Omental fat pad (tissue), 4 donors: ENCODE measurements at places on chromosomes 4 and X. TPM values are rescaled to one million over a fixed set of nuclear protein-coding genes. Genes with fewer than 3 reads are reported as not detected.

DNA sequence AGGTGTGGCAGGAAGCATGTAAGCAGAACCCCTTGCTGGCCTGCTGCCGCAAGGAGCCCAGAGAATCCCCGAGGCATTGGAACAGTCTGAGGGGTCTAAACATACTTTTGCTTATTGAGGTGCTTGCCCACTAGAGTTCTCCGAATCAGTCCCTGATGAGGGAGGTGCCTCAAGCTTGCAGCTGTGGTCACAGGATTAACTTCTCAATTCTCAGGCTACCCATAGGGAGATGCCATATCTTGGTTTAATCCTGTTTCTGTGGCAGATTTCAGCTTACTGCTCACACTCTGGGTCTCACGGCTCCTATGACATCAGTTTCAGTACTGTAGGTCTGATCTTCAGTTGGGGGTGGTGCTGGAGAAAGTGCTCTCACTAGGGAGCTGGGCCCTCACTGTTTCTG is 39.9 kb downstream of the CCNG2 start:
- DNase-seq: no peak

DNA sequence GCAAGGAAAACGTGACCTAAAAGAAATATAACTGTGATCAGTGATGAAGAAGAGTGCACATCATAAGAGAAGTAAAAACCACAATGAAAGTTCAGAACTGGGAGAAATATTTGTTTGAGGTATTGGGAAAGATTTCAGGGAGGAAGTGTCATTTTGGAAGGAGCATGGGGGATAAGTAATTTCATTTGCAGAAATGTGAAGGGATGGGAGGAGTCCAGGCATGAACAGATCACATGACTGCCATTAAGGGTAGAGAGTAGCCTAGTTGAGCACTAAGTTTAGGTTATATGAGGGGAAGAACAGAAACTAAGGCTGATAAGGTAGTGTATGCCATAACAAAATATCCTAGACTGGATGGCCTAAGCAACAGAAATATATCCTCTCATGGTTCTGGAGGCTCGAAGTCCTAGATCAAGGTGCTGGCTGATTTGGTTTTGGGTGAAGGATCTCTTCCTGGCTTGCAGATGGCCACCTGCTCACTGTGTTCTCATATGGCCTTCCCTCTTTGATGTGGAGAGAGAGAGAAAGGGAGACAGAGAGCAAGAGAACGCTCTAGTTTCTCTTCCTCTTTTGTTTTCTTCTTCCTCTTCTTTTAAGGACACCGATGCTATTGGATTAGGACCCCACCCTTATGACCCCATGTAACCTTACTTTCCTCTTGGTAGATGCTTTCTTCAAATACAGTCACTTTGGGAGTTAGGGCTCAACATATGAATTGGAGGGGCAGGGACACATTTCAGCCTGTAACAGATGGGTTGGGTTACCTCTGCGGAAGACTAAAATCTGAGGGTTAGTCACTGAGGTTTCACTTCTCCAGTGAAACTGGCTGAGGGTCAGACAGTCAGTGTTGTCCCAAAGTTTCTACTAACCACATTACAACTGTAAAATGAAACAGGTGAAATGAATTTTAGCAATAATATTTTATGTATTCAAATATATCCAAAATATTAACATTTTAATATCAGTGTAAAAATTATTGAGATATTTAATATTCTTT is 77.9 kb downstream of the EGF start:
- DNase-seq: no peak

DNA sequence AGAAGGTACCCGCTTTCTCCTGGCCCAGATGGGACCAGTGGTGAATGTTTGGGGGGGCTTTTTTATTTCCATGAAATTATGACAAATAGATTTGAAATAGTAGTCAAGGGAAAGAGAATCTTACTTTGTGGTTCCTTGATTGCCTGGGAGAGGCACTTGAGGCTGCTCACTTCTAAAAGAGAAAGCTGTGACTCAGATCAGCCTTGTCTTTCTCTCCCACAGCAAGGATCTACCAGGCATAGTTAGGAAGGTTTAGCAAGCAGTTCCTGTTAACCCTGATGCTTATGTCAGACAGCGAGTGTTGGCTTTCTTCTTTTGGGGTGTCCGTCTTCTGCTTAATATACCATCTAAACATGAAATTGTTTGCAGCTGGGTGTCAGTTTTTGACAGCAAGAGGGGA is 114.5 kb downstream of the TSPAN7 start:
- DNase-seq: no peak

- DNase-seq: no peak
These were observed 10.2 kb upstream of the GLOD5 start for GRCh38 chrX:48751343-48751742.

GRCh38 chr4:42673082-42673425 is 16.1 kb upstream of the ATP8A1 start:
- no peak for DNase-seq

DNA sequence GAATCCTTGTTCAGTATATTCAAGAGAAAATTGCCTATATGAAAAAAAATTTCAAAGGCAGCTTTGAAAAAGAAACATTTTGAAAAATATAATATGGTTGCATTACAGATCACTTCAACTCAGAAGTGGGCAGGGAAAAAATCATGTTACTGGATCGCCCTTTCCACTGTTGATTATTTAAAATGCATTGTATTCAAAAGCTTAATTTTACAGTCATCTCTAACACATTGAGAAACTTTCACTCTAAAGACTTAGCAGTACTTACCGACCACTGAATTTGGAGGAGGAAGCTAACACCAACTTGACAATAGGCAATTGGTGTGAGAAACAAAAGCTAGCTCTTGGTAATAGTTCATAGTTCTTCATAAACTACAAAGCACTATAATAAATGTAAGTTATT is 101.9 kb downstream of the CEP135 start:
- DNase-seq: no peak

The NPFFR2 gene
- total RNA-seq: not detected

GRCh38 chr4:52799813-52800212 is 48.6 kb upstream of the ERVMER34-1 start:
- no peak for DNase-seq

- no peak for DNase-seq
These were observed 20.5 kb downstream of the ARSJ start for GRCh38 chr4:113958766-113959538.

GRCh38 chrX:102515975-102516941 is at the start of gene TMSB15A:
Gene TMSB15A (minus strand): TSS chrX:102516739.
- peak; percentile 29 for DNase-seq

DNA sequence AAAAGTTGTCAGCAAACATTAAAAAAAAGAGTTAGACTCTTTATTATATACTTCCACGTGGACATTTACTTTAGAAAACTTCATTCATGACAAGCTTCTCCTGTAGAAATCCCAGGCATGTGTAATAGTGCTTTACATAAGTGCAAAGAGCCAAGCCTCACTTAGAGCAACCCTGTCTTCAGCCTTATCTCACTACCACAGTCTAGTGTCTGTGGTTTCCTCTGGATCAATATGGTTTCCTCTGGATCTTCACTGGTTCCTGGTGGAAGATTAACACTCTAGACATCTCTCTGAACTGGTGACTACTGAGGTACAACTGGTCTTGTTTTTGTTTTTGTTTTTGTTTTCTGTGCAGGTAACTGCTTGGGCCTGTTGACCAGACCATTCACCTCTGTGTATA is 18.4 kb upstream of the ARMCX5 start:
- DNase-seq: no peak

DNA sequence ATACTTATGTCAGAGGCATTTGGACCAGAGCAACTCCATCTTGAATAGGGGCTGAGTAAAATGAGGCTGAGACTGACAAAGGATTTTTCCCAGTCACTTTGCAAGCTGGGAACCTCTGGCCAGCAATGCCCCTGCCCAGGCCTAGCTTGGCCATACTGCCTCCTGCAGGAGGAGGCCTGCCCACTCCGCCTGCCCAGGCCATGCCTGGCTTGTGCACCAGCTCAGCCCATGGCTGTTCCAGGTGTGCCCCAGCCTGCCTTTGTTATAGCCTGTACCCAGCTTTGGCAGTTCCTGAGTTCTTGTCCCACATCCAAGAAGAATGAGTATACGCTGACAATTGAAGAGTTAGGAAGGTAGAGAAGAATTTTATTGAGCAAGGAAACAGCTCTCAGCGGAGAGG is 176.1 kb downstream of the AASDH start:
- no peak for DNase-seq

- no peak for DNase-seq
These were observed 418.0 kb downstream of the SH2D1A start for GRCh38 chrX:124764354-124764753.

The SHISA3 gene
- total RNA-seq: 1.8 TPM

The CENPVL3 gene
- total RNA-seq: not detected

GRCh38 chr4:164056426-164057142 is 562.1 kb downstream of the TMA16 start:
- DNase-seq: no peak

GRCh38 chrX:35291013-35291412 is 348.4 kb downstream of the FAM47B start:
- no peak for DNase-seq

DNA sequence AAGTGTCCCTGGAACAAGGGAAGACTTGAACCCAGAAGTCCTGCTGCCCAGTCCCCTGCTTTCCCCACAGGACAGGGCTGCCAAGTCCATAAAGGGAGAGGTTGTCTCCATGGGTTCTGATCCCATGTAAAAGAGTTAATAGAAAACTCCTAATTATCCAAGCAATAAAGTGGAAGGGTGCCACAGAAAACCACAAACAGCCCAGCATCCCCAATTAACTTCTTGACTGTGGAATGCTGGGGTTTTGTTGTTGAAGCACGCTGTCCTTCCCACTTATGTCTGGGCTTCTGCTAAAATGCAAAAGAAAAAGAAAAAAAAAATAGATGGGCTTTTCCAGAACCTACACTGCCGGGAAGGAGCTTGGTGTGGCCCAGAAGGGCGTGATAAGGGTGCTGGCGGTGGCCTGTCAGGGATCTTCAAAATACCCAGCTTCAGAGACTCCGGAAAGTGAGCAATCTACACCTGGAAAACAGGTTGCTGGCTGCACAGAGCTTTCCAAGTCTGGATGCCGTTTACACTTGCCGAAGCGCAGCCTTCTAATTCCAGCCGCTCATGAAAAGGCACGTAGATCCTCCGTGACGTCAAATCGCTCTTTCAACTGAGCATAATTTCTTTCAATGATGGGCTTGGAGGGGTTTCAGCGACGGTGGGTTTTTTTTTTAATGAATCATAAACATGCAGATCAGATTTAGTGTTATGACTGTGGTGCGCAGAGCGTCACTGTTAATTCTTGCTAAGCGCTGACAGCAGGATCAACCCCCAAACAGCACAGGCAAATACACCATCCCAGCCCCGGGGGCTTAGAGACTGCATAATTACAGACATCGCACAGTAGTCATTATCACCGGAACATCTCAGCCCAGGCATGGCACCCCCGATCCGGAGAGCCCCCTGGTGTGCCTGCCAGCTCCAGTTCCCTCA is 197.6 kb downstream of the BCOR start:
- no peak for DNase-seq

DNA sequence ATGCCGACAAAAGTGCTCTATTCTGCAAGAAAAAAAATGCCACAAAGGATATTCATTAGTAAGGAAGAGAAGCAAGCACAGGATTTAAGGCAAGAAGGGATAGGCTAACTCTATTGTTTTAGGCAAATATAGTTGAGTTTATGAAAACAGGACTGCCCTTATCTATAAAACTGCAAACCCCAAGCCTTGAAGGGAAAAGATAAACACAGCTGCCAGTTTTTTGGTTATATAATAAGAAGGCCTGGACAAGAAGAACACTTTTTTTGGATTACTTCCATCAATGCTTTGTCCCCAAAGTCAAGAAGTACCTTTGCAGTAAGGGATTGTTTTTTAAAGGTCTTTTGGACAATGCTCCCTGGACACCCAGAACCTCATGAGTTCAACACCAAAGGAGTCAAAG is 45.4 kb upstream of the WWC2 start:
- DNase-seq: no peak

GRCh38 chr4:147772459-147772969 is 40.6 kb downstream of the ARHGAP10 start:
- no peak for DNase-seq

DNA sequence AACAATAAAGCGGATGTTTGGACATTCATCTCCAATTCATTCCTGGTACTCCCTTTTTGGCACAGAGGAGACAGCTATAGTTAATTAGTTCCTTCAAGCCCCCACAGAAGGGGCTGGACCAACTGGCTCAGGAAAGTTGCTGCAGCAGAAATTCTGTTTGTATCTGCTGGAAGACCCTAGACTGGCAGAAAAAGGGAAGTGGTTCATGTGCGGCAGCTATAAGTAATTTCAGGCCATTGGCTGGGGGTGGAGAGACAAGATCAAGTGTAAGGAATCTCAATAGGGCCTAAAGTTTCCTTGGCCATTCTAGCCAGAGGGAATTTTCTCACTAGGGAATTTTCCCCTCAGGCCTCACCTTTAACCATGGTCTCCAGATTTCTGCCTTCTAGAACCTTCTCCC is 89.9 kb upstream of the DHX15 start:
- no peak for DNase-seq

The PABPC1L2B gene
- total RNA-seq: not detected

DNA sequence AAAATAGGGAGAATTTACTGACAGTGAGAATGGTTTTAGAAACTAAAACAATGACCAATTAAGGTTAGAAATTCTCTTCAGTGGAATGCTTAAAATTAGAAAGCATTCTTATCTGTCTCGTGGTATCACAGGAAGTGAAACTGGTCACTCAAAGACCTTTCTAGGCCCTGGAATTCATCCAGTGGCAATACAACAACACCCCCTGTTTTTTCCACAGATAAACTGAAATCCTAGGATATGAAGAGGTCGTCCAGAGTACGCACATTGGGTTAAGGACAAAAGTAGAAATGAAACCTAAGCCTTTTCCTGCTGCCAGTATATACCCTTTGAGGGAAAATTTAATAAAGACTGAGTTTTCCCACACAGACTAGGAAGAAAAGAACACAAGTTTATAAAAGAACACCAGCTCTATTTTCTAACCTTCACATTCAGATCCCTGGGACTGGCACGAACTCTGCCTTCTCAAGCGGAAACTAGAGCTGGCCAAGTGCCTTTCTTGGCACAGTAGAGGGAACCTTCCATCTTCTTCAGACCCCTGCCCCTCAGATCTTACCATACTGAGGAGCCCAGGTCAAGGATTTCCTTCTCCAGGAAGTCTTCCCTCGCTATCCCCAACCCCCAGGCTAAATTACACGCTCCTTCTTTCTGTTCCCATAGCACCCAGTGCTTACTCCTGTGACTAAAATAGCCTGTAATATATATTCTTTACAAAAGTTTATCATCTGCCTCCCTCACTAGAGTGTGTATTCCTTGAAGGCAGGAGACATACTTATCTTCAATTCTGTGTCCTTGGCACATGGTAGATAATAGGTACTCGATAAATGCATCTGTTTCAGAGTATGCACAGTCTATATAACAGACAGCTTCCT is 16.9 kb downstream of the LHFPL1 start:
- no peak for DNase-seq
